Activated CD4-positive, alpha-beta memory T cell treated with anti-CD3 and anti-CD28 coated beads for 36 hours (primary cell): ENCODE measurements at places on chromosomes 1 and 21.

DNA sequence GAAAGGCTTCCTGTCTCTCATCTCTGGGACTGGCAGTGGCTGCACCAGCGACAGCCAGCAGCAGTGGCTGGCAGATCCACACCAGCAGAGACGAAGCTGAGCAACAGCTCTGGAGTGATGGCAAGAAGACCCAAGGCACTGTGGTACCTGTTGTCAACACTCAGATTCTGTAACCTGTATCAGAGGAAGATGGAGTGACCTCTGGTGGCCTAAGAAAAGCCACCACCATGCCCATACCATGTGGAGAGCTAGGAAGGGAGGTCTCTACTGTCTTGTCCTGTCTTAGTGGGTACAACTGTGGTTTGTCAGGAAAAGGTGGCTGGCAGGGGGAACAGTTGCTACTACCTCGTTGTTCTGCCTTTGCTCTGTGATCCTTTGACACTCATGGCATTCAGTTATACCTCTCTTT is 22.5 kb upstream of the RHBDL2 start:
- peak; percentile 38 for DNase-seq

DNA sequence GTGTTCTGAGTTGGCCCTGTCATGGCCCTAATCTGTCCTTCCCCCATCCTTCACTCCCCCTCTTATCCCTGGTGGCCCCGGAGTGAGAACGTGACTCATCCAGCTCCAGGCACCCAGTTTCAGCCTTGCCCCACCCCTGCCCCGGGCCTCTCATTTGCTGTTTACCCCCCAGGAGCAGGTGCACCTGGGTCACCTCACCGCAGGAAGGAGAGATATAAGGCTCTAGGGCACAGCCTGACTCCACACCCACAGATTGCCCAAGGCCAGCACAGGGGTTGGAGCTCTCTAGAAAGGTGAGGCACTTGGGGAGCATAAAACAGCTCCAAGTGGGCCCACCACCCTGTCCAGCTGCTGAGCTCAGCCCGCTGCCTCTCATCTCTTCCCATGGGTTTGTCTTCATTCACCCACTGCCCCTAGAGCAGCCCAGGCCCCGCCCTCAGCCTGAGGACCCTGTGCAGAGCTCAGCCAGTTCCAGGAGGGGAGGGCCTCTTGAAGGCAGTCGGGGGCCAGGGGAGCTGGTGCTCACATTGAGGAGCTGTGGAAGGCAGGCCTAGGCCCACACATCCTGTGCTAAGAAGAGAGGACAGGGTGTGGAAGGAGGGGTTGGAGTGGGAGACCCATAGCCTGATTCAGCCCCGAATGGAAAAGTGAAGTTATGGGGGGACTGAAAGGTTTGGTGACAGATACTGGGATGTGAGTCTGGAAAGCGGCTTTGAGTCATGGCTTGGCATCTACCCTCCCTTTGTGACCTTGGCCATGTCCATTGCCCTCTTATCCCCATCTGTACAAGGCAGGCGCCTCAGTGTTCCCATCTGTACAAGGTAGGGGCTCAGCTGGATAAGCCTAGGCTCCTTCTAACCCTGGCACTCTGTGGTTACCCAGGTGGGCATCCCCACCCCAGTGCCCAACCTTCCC is 16.1 kb upstream of the GPR37L1 start:
- no peak for DNase-seq

DNA sequence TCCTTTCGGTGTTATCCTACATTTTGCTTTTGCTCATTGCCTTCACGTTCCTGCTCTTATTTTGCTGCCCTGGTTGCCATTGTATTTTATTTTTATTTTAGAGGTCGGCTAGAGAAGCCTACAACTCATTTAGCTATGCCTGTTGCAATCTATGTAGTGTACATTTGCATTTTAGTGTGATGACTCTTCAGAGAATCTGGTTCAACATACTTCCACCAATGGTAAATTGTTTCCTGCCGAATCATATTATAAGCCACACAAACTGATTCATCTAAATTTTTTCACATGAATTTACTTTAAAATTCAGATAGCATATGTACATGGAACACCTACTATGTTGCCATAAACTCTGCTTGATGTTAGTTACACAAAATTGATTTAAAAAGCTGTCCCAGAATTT is 1596.9 kb downstream of the PLA2G4A start:
- no peak for DNase-seq

- no peak for DNase-seq
These were observed 975 bp upstream of the MNDA start for GRCh38 chr1:158830074-158830677.

DNA sequence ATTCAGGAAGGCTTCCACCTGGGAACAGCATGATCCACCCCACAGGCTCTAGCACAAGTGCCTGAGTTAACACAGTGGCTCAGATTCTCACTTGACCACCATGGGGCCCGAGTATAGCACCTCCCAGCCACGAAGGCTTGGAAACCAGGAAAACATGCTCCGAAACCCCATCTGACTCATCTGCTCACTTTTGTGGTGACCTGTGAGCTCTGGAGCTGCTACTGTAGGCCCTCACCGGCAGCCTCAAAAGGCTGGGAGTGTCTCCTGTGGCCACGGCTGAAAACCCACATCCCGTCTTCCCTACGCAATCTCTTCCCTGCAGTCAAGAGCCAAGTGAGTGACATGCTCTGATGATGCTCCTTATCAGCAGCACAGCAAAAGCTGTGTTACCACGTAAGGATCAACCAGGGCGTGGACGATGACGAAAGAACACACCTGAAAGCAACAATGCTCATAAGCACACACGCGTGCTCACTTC is 81.4 kb downstream of the TGFBR3 start:
- DNase-seq, result peak; percentile 92

- DNase-seq, result no peak
These were observed 8.0 kb upstream of the HSD11B1 start for GRCh38 chr1:209696673-209697072.

DNA sequence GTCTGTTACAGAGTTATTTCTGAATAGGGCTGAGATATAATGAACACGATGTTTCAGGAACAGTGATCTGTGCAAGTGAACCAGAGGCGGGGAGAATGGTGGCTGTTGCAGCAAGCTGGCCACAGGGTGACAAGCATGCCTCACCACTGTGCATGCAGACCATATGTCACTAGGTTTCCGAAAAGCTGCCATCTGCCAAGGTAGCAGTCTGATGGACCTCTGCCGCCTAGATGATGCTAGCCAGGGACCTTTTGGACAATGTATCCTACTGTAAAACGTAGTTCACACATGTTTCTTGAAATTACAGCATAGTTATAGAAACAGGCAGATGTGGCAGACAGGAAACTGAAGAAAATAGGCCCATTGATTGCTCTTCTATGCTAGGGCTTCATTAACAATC is 204.2 kb upstream of the RRP15 start:
- no peak for DNase-seq

DNA sequence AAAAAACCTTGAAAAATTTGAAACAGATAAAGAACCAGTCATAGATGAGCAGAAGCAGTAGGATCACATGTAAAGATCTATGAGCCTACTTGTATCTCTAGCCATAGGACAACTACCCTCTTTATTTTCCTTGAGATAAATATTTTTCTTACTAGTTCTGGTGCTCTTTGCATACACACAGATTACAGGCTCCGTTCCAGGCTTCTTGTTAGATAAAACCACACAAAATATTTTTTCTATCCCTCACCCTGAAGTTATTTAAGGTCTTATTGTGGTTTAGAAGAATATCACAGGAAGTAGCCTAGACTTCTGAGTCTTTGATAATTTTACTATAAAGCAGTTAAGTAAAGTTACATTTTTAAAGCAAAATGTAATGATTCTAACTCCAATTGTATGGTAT is 512.2 kb downstream of the NEGR1 start:
- DNase-seq, result no peak

DNA sequence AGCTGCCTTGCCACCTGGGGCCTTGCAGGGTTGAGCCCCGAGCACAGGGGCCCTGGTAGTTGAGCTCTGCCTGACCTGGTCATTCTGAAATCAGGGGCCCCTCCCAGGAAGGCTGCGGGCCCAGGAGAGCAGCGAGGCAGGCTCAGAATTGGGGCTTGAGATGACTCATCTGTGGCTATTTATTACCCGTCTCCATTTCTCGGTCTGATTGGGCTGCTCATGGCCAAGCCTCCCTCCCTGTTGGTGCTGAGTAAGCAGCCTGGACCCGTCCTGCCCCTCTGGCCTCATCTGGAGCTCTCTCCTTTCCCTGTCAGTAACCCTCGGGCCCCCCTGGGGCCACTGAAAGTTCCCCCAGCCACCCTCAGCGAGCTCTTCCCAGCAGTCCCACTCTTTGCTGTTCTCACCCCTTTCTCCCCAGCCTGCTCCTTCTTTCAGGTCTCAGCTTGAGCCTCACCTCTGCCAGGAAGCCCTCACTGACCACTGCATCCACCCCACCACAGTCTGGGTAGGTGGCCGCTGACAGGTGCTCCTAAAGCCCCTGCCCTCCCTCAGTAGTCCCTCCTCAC is 11.0 kb upstream of the TNFRSF8 start:
- peak; percentile 80 for DNase-seq

- DNase-seq, result peak; percentile 18
These were observed 31.8 kb upstream of the JUN start for GRCh38 chr1:58815686-58816071.

DNA sequence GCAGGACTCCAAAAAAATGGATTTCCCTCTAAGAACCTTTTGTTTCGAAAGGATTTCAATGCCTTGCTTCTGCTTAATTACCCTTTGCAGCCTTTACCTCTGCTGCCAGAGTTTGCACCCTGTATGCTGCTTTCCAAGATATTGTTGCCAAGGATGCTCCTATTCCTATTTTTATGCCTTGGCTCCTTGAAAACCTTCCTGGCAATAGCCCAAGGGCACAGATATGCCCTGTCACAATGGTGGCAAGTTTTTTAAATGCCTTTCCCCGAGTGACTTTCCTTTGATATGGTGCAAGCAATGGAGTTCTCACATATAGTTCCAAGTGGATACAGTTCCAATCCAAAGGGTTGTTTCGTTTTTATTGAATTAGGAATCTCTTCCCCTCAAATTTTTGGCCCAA is 1983.0 kb downstream of the MRPL39 start:
- DNase-seq, result no peak
